Activated CD4-positive, alpha-beta T cell treated with anti-CD3 and anti-CD28 coated beads, Interleukin-2, amount 50 U/mL, for 4 hours (primary cell): ENCODE measurements at places on chromosomes 11 and 22.

- no peak for DNase-seq
Measured at GRCh38 chr22:40326905-40327735, 19.2 kb upstream of the ADSL start.

DNA sequence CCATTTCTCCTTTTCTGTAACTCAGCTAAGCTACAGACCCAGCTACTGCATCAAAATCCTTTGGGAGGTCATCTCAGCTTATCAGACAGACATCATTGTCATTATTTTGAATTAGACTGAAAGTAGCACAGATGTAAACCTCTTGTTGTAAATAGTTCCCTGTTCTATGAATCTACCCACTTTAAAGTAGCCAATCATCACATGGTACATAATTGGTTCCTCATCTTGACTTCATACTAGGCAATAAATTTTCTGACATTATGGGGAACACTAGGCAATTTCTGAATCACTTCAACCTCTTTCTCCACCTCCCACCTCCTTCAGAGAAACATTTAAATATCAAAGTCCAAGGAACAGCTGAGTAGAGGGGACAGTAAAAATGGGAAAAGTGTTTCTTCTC lies 47.9 kb downstream of the MPPED2 start:
- no peak for DNase-seq

- no peak for DNase-seq
Measured at GRCh38 chr22:50436015-50436830, 38.6 kb downstream of the SBF1 start.

DNA sequence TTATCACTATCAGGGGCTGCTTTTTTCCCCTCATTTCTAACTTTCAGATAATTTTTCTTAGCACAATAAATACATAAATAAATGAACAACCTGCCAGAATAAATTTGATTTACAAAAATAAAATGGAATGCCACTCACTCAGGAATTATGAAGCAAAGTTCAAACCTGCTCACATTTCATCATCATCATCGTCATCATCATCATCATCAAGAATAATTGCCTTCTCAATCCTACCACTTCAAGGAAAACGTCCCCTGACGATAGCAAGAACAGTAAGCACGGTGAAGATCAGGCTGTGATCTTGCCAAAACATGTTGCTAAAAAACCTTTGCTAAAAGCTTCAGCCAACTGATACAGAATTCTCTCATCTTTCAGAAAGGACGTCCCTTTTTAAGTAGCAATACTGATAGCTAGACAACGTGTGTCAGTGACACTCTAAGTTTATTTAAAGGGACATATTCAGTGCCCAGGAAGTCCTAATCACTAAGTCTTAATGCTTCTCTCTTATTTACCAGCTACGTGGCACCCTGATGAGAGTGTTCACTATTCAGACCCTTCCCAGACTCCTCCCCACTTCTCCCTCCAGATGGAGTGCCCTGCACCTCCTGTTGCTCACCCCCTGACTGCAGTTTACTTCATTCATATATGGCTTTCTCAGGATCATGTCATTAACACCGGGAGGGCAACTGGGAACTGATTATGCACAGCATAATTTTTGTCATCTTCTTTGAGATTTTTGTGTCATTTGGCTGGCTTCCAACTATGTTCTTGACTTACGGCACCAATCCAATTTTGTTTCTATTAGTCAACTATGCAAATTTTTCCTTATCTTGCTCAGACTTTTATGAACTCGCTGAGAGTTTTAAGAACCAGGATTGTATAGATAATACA lies 200.1 kb upstream of the GUCY1A2 start:
- DNase-seq = no peak

DNA sequence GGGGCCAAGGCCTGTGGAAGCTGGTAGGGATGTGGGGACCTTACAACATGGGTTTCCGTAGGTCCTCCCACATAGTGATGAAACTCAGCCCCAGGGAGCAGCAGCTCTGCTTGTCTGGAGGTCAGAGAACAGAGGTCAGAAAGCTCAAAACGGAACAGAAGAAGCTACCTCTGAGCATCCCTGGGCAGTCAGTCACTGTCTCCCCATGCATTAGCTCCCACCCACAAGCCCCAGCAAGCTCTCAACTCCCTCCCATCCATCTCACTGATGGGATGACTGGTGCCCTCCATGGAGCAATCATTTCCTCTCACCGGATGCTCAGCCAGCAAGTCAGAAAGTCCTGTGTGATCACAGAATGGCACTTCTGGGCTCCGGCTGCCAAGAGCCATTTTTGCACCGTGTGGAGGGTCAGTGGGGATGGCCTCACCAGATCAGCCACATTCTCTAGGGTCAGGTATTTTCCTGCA lies 1.9 kb downstream of the TPP1 start:
- no peak for DNase-seq

GRCh38 chr22:44931077-44931540 lies 78.7 kb downstream of the PHF21B start:
- no peak for DNase-seq

DNA sequence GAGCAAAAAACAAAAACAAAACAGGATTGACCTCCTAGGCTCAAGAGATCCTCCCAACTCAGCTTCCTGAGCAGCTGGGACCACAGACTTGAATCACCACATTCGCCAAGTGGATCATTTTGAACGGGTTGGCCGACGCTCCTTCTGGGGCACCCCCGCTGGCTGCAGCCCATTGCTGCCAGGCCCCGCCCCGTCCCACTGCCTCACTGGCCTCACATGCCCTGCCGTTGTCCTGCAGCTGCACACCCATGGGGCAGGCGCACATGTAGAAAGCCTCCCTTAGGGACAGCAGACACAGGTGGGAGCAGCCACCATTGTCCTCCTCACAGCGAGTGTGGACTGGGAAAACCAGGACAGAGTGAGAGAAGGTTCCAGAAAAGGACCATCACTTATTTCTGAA lies 154.5 kb downstream of the CRYBB2 start:
- no peak for DNase-seq

GRCh38 chr11:75561426-75562047 lies 516 bp upstream of the SERPINH1 start:
- no peak for DNase-seq

- DNase-seq = no peak
Measured at GRCh38 chr11:12707500-12707880, 33.3 kb downstream of the TEAD1 start.

DNA sequence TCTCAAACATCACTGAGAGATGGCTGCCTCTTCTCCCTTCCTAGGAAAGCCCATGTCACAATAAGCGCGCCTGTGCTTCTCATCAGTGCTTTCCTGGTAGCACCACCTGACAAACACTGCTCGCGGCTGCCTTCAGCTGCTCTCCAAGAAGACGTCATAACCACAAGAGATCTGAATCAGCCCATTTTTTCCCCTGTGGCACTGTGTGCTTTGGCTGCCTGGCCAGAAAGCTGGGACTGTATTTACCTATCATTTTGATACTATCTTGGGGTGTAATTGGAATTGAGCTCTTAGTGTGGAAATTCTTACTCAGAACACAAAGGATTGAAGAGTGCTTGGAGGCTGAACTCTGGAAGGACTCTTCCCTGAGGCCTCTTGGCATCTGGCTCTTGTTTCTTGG lies 50.3 kb upstream of the EHF start:
- DNase-seq = no peak

DNA sequence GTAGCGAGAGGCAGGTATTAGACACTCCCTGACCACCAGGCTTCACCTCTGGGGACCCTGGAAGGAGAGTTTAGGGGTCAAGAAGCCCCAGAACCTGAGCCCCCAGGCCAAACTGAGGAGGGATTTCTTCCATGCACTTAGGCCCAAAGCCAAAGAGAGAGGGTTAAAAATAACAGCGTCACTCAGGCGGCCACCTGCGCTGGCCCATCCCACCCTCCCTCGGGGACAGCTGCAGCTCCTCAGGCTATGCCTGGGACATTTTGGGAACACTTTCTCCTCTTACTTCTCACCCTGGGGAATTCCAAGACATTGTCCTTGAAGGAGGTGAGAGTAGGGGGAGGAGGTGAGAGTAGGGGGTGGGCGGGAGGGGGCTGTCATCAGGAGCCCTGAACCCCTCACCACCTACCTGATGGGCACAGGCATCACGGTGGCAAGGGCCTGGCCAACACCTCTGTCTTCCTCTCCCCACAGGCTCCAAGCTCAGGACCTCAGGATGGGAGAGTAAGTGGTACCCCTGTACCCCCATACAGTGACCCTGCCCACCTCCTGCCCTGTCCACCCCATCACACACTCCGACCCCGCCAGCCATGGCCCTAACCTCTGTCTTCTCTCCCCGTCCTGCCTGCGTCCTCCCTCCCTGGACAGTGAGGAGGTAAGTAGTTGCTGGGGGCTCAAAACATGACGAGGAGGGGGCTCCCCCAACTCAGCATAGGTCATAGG lies 583 bp downstream of the TNNI2 start:
- DNase-seq = no peak
